Right kidney (tissue), 9 donors: ENCODE measurements at places on chromosomes 1 and 21.
A peak's percentile ranks its signal among the peaks of the same experiment; 100 is the strongest.

GRCh38 chr21:34788879-34789278 is 120.1 kb downstream of the CLIC6 start:
- DNase-seq: no peak

- DNase-seq: peak; percentile 63
These were observed 45.6 kb downstream of the SRRM1 start for GRCh38 chr1:24688621-24689195.

DNA sequence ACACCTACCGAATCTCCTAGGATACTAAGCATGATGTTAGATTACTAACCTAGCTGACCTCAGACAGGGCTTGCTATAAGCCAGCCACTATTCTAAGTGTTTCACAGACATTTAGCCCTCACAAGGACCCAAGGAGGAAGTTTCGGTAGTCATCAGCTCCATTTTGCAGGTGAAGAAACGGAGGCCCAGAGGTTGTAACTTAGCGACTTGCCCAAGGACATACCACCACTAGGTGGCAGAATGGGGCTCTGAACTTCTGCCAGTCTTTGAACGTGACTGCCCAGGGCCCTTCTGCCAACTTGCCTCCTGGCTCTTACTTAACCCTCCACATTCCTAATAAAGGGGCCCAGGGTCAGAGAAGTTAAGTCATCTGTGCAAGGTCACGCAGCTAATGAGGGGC is 283.5 kb downstream of the C1orf94 start:
- no peak for DNase-seq

GRCh38 chr1:204075890-204076846 is 3.3 kb downstream of the SOX13 start:
- no peak for DNase-seq
